ENCODE measurements at places on chromosomes 7 and 10. TPM values are rescaled to one million over a fixed set of nuclear protein-coding genes. Genes with fewer than 3 reads are reported as not detected.

DNA sequence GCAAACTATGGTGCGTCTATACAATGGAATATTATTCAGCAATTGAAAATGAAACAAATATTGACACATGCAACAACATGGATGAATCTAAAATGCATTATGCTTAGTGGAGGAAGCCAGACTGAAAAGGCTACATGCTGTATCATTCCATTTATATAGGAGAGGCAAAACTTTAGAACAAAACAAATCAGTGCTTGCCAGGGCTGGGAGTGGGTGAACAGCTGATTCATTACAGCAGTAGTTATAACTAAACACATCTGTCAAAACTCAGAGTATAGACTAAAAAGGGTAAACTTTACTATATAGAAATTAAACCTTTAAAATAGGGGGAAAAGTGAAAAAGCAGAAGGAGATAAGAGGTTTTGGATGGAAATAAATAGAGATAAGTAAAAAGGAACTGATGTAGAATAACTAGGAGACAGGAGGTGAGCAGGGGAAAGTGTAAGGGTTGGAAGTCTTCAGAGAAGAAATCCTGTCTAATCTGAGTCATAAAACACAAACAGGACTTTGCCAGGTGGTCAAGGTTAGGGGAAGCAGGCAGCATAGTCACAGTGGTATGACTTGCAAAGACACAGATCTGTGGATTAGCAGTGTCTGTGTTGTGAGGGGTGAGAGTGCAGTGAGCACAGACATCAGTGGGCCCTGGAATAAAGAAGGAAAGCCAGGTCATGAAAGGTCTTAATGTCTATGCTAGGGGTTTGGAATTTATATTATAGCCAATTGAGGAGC, 349.8 kb downstream of the PHTF2 start:
- no peaks in the 10 kb centered on the region for H3K4me1 ChIP-seq
- no peak overlapping the region for H3K27ac ChIP-seq
- H3K27me3 ChIP-seq: no peaks in the 10 kb centered on the region

ENKUR gene
- not detected for total RNA-seq

GRCh38 chr10:51683031-51683691, 16.2 kb downstream of the CSTF2T start:
- no peak for DNase-seq
- no peaks in the 10 kb centered on the region for H3K27me3 ChIP-seq
- no peak overlapping the region for H3K27ac ChIP-seq
- no peak overlapping the region for H3K4me3 ChIP-seq
- peaks cover 2% of the 10 kb centered on the region for H3K4me1 ChIP-seq

GRID1 gene
- 0.26 TPM for total RNA-seq

- H3K27ac ChIP-seq: no peak overlapping the region
- no peak for DNase-seq
- peaks cover 48% of the 10 kb centered on the region for H3K36me3 ChIP-seq
- peak overlapping the region; percentile 65 for H3K4me3 ChIP-seq
These were observed 127.4 kb downstream of the TRRAP start for GRCh38 chr7:99005776-99006175.

GRCh38 chr7:47391726-47392125, 190.2 kb downstream of the TNS3 start:
- H3K36me3 ChIP-seq: peaks cover 5% of the 10 kb centered on the region
- no peaks in the 10 kb centered on the region for H3K27me3 ChIP-seq
- H3K4me3 ChIP-seq: no peak overlapping the region
- no peak for DNase-seq
- H3K27ac ChIP-seq: no peak overlapping the region

DNA sequence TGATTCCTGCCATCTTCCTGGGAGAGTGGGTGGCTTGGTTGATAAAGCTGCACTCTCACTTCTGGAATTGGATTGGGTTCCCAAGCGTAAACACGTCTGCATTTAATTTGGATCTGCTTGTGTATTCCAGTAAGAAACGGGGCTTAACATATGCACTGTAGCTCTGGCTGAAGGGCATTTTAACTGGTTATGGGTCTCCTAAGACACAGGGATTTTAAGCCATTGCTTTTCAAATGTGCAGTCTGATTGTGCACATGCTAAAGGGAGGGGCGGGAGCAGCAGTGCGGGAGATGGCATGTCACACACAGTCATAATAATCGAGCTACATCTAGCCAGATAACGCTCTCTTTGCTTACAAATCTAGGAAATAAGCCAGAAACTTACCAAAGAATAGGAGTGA, 247.3 kb upstream of the LYZL1 start:
- no peaks in the 10 kb centered on the region for H3K36me3 ChIP-seq
- no peaks in the 10 kb centered on the region for H3K4me1 ChIP-seq
- H3K27ac ChIP-seq: no peak overlapping the region
- no peak overlapping the region for H3K4me3 ChIP-seq

GRCh38 chr7:152369518-152369917, 66.3 kb downstream of the KMT2C start:
- no peaks in the 10 kb centered on the region for H3K4me1 ChIP-seq
- peaks cover 2% of the 10 kb centered on the region for H3K27me3 ChIP-seq
- no peak for DNase-seq
- H3K36me3 ChIP-seq: peaks cover 4% of the 10 kb centered on the region
- H3K4me3 ChIP-seq: no peak overlapping the region
- no peak overlapping the region for H3K27ac ChIP-seq

GRCh38 chr10:130378556-130379400, 242.6 kb downstream of the GLRX3 start:
- no peak for DNase-seq
- peaks cover 11% of the 10 kb centered on the region for H3K36me3 ChIP-seq
- H3K27me3 ChIP-seq: peaks cover 6% of the 10 kb centered on the region
- H3K4me1 ChIP-seq: no peaks in the 10 kb centered on the region
- H3K4me3 ChIP-seq: no peak overlapping the region

DNA sequence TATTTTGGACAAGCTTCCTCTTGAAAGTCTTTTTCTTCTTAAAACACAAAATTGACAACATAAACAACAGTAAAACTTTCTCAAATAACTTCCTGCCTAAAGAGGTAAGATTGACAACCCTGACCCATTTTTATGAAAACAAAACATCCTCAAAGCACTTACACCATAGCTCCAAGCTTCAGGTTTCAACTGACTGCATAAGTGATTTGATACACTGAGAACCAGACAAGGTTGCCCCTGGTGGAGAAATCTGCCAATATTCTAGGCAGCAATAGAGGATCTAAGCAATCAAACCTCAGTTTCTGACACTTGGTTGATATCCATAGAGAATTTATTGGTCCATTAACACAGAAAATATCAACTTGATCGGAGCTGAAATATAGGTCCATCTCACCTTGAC, 147.8 kb downstream of the ELAPOR2 start:
- no peaks in the 10 kb centered on the region for H3K36me3 ChIP-seq
- H3K4me1 ChIP-seq: peaks cover 6% of the 10 kb centered on the region

GRCh38 chr10:11875494-11876281, 52.5 kb downstream of the PROSER2 start:
- peaks cover 18% of the 10 kb centered on the region for H3K27me3 ChIP-seq
- H3K27ac ChIP-seq: no peak overlapping the region
- no peaks in the 10 kb centered on the region for H3K36me3 ChIP-seq

GRCh38 chr7:24956021-24956420, 24.0 kb downstream of the OSBPL3 start:
- no peak for DNase-seq
- H3K4me1 ChIP-seq: no peaks in the 10 kb centered on the region
- no peaks in the 10 kb centered on the region for H3K36me3 ChIP-seq
- no peaks in the 10 kb centered on the region for H3K27me3 ChIP-seq

DNA sequence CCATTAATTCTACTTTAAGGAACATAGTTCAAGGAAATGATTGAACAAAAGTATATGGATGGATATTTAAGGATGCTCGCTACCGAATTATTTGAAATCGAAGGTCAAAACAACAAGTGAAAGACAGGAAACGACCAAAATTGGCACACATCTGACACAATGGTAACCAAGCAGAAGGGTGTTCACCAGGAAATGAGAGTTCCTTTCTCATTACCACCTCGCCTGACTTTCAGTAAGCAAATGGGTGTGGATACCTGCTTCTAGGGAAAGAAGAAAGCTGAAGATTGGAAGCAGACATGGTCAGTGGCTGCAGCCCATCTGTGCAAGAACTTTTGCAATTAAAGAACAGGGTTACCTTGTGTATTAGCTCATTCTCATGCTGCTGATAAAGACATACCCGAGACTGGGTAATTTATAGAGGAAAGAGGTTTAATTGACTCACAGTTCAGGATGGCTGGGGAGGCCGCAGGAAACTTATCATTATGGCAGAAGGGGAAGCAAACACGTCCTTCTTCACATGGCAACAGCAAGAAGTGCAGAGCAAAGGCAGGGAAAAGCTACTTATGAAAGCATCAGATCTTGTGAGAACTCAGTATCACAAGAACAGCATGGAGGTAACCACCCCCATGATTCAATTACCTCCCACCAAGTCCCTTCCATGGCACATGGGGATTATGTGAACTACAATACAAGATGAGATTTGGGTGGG, 6.2 kb upstream of the TMEM273 start:
- no peaks in the 10 kb centered on the region for H3K36me3 ChIP-seq
- H3K27me3 ChIP-seq: no peaks in the 10 kb centered on the region
- peak overlapping the region; percentile 81 for H3K27ac ChIP-seq
- peaks cover 11% of the 10 kb centered on the region for H3K4me1 ChIP-seq
- H3K4me3 ChIP-seq: no peak overlapping the region

DNA sequence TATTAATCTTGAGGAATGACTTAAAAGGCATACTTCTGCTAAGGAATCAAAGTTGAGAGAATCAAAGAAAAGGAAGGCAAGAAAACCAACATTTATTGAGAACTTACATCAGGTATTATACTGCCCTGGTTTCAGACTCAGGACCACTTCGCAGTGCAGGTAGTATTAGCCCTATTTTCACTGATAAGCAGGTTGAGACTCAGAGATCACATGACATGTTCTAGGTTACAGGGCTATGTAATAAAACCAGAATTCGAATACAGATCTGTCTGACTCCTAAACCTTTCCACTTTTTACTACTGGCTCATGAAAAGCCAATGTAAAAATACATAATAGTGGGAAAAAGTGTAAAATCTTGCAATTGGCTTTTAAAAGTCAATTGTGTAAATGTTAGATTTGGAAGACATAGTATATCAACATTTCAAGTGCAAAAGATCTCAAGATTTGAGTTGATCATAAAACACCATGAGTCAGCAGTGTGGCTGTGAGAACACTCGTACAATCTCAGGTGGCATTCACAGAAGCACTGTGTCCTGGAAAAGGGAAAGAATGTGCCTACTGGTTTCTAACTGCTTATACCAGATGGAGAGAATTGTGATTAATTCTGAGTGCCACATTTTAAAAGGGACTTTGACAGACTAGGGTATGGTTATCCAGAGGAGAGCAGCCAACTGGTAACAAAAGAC, 195.8 kb upstream of the MKLN1 start:
- H3K4me1 ChIP-seq: no peaks in the 10 kb centered on the region
- no peak for DNase-seq
- H3K27ac ChIP-seq: no peak overlapping the region
- no peak overlapping the region for H3K4me3 ChIP-seq
- H3K27me3 ChIP-seq: no peaks in the 10 kb centered on the region

EDRF1 gene
- total RNA-seq: 29.2 TPM

GRCh38 chr10:96096958-96097357, 33.1 kb upstream of the ZNF518A start:
- peaks cover 2% of the 10 kb centered on the region for H3K27me3 ChIP-seq
- no peaks in the 10 kb centered on the region for H3K36me3 ChIP-seq
- H3K27ac ChIP-seq: no peak overlapping the region
- peaks cover 8% of the 10 kb centered on the region for H3K4me1 ChIP-seq
- no peak for DNase-seq

VPS37D gene
- 9.8 TPM for total RNA-seq

CARD11 gene
- total RNA-seq: 3.9 TPM

- H3K4me1 ChIP-seq: peaks cover 4% of the 10 kb centered on the region
- peaks cover 12% of the 10 kb centered on the region for H3K27me3 ChIP-seq
These were observed 97.4 kb downstream of the FOXL3 start for GRCh38 chr7:387132-388022.

GRCh38 chr7:81285142-81285871, 366.5 kb upstream of the SEMA3C start:
- no peak for DNase-seq
- H3K27me3 ChIP-seq: no peaks in the 10 kb centered on the region
- no peak overlapping the region for H3K4me3 ChIP-seq
- H3K4me1 ChIP-seq: no peaks in the 10 kb centered on the region

DNA sequence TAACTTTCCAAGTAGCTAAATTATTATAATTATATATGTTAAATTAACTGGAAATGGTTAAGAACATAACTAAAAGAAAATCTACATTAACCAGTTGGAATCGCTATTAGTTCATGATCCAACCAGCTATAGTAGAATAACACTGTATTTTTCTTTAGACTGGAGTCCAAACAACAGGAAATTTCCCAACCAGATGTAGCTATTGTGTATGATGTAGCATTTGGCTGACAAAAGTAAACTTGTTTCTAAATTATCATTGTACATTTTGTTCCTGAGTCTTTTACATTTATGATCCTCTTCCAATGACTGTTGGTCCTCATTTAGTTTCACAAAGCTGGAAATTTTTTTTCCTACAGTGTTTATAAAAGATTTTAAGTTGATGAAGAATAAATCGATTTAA, 62.1 kb downstream of the PAPSS2 start:
- no peak overlapping the region for H3K4me3 ChIP-seq
- no peak overlapping the region for H3K27ac ChIP-seq
- DNase-seq: no peak
- peaks cover 3% of the 10 kb centered on the region for H3K4me1 ChIP-seq

DNA sequence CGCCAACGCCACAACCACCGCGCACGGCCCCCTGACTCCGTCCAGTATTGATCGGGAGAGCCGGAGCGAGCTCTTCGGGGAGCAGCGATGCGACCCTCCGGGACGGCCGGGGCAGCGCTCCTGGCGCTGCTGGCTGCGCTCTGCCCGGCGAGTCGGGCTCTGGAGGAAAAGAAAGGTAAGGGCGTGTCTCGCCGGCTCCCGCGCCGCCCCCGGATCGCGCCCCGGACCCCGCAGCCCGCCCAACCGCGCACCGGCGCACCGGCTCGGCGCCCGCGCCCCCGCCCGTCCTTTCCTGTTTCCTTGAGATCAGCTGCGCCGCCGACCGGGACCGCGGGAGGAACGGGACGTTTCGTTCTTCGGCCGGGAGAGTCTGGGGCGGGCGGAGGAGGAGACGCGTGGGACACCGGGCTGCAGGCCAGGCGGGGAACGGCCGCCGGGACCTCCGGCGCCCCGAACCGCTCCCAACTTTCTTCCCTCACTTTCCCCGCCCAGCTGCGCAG, 424 bp downstream of the EGFR start:
- H3K4me3 ChIP-seq: no peak overlapping the region
- H3K4me1 ChIP-seq: peaks cover 2% of the 10 kb centered on the region
- H3K27me3 ChIP-seq: peaks cover 18% of the 10 kb centered on the region
- H3K27ac ChIP-seq: no peak overlapping the region
- H3K36me3 ChIP-seq: no peaks in the 10 kb centered on the region
- peak; percentile 36 for DNase-seq

DNA sequence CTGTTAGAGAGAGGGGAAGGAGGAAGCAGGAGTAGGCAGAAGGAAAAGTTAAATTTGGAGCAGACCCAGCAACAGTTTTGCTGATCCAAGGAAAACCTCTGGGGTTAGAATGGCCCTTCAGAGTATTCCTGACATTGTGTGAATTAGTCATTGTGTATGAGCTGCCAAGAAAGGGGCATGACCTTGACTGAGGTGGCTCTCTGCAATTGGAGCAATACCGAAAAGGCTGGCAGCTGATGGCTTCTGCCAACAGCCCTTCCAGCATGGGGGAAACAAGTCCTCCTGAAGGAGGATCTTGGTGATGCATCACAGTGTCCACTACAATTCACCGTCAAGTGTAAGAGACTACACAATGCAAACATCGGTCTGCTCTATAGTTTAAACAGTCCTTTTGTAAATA, 20.6 kb upstream of the WASL start:
- no peaks in the 10 kb centered on the region for H3K36me3 ChIP-seq
- no peaks in the 10 kb centered on the region for H3K27me3 ChIP-seq
- DNase-seq: no peak
- peak overlapping the region; percentile 15 for H3K27ac ChIP-seq
